ENCODE measurements at places on chromosomes 3 and 15.

DNA sequence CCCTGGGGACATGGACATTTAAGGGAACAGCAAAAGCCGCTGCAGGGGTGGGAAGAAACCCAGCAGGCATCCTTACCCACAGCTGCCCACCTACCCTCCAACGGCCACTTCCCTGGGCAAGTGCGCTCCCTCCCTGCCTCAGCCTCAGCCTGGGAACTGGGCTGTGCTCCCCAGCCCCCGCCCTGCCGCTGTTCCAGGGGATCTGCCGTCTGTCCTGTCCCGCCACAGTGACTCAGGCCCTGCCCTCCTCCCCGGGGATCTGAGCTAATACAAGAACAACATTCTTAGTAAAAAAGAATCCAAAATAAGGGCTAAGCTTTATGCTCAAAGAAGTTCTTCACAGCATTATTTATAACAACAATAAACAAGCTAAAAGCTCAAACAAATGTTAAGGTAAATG lies 7.4 kb upstream of the IQSEC1 start:
- no peak for DNase-seq
- no peak overlapping the region for H3K27ac ChIP-seq
- no peaks in the 10 kb centered on the region for H3K27me3 ChIP-seq
- H3K36me3 ChIP-seq: no peaks in the 10 kb centered on the region
- no peak overlapping the region for H3K4me3 ChIP-seq
- peaks cover 9% of the 10 kb centered on the region for H3K4me1 ChIP-seq

DNA sequence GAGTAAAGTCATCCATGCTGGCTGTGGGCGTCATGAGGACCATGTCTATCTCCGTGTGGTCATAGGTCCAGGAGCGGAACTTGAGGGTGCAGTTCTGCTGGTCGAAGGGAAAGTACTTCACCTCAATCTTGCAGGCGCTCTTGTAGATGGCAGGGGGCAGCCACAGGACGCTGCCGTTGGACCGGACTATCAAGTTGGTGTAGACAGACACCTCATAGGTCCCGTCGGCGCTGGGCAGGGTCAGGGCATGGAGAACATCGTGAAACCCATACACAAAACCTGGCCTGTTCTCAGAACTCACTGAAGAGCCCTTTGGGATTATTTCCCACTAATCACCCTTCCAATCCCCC lies 8.9 kb upstream of the CHRNA3 start:
- peaks cover 41% of the 10 kb centered on the region for H3K27me3 ChIP-seq
- no peak for DNase-seq
- no peaks in the 10 kb centered on the region for H3K4me1 ChIP-seq
- no peak overlapping the region for H3K4me3 ChIP-seq

DNA sequence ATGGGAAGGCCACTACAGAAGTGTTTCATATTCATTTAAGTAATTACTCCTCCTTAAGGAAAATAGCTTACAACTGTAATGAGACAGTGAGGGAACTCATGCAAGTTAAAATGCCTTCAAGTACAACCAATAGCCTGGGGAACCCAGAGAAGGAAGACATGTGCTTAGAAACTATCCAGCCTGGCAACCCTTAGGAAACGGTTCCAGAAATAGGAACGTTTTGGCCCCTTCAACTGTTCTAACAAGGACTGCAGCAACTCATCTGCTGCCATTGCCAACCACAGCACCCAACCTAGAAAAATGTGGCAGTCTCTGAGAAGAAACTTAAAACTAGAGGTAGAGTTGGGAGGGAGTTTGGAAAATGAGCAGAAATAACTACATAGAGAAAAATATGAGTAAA lies 147.5 kb upstream of the STRIT1 start:
- H3K27ac ChIP-seq: no peak overlapping the region
- H3K27me3 ChIP-seq: no peaks in the 10 kb centered on the region
- no peak overlapping the region for H3K4me3 ChIP-seq
- no peaks in the 10 kb centered on the region for H3K4me1 ChIP-seq
- peaks cover 1% of the 10 kb centered on the region for H3K36me3 ChIP-seq

- no peaks in the 10 kb centered on the region for H3K27me3 ChIP-seq
- peak overlapping the region; percentile 12 for H3K27ac ChIP-seq
- no peak for DNase-seq
- H3K4me3 ChIP-seq: no peak overlapping the region
- peaks cover 71% of the 10 kb centered on the region for H3K36me3 ChIP-seq
- peaks cover 4% of the 10 kb centered on the region for H3K4me1 ChIP-seq
Measured at GRCh38 chr15:68188647-68189046, 16.5 kb downstream of the CALML4 start.

GRCh38 chr3:183178833-183179549 lies 16.5 kb upstream of the LAMP3 start:
- H3K27me3 ChIP-seq: peaks cover 57% of the 10 kb centered on the region
- H3K4me1 ChIP-seq: peaks cover 7% of the 10 kb centered on the region
- H3K27ac ChIP-seq: no peak overlapping the region
- H3K36me3 ChIP-seq: peaks cover 5% of the 10 kb centered on the region
- no peak for DNase-seq

DNA sequence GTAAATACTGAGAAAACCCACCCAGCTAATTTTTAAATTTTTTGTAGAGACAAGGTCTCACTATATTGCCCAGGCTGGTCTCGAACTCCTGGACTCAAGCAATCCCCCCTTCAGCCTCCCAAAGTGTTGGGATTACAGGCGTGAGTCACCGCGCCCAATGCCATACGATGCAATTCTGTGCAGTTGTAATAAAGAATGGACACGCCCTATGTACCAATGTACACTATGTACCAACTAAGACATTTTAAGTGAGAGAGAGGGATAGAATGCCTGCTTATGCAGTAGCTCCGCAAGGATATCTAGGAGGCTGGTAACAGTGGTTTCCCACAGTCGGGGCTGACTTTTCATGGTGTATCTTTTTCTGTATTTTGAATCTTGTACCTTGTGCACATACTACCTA lies 14.6 kb downstream of the ZNF710 start:
- H3K36me3 ChIP-seq: peaks cover 2% of the 10 kb centered on the region
- DNase-seq: no peak
- H3K27me3 ChIP-seq: no peaks in the 10 kb centered on the region
- no peak overlapping the region for H3K4me3 ChIP-seq

DNA sequence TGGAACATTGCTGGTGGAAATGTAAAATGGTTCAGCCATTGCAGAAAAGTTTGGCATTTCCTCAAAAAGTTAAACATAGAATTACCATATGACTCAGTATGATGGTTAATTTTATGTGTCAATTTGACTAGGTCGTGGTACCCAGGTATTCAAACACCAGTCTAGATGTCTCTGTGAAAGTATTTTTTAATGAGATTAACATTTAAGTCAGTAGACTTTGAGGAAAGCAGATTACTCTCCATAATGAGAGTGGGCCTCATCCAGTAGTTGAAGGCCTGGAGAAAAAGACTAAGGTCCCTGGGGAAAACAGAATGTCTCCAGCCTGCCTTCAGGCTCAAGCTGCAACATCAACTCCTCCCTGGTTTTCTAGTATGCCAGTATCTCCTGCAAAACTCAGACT lies 42.3 kb upstream of the TMEM87A start:
- peaks cover 16% of the 10 kb centered on the region for H3K36me3 ChIP-seq
- no peaks in the 10 kb centered on the region for H3K4me1 ChIP-seq
- H3K27me3 ChIP-seq: no peaks in the 10 kb centered on the region
- DNase-seq: no peak

DNA sequence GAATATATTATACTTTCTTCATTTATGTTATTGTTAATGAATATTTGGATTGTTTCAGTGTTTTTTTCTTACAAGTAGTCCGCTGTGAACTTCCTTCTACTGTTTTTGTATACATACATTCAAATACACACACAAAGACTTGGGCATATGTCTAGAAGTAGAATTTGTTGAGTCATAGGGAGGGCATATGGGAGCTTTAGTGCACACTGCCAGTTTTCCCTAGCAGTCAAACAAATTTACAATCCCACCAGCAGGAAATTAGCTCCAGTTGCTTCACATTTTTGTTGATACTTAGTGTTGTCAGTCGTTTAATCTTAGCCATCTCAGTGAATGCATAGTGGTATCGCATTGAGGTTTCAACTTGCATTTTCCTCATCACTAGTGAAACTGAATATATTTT lies 492.3 kb downstream of the DIPK2A start:
- no peak overlapping the region for H3K27ac ChIP-seq
- no peak overlapping the region for H3K4me3 ChIP-seq
- H3K27me3 ChIP-seq: no peaks in the 10 kb centered on the region
- H3K4me1 ChIP-seq: no peaks in the 10 kb centered on the region
- DNase-seq: no peak

GRCh38 chr3:31180274-31180673 lies 285.8 kb upstream of the GADL1 start:
- H3K27me3 ChIP-seq: no peaks in the 10 kb centered on the region
- H3K27ac ChIP-seq: no peak overlapping the region
- no peaks in the 10 kb centered on the region for H3K4me1 ChIP-seq
- H3K36me3 ChIP-seq: no peaks in the 10 kb centered on the region
- no peak overlapping the region for H3K4me3 ChIP-seq

GRCh38 chr3:150068440-150069153 lies 97.9 kb upstream of the PFN2 start:
- H3K4me3 ChIP-seq: no peak overlapping the region
- H3K27me3 ChIP-seq: peaks cover 60% of the 10 kb centered on the region
- no peak for DNase-seq
- H3K27ac ChIP-seq: no peak overlapping the region

- no peak for DNase-seq
- H3K27me3 ChIP-seq: no peaks in the 10 kb centered on the region
- H3K27ac ChIP-seq: peak overlapping the region; percentile 50
- H3K4me3 ChIP-seq: peak overlapping the region; percentile 75
- H3K4me1 ChIP-seq: peaks cover 55% of the 10 kb centered on the region
- H3K36me3 ChIP-seq: peaks cover 4% of the 10 kb centered on the region
Measured at GRCh38 chr3:172592898-172593669, 69.9 kb upstream of the TNFSF10 start.

DNA sequence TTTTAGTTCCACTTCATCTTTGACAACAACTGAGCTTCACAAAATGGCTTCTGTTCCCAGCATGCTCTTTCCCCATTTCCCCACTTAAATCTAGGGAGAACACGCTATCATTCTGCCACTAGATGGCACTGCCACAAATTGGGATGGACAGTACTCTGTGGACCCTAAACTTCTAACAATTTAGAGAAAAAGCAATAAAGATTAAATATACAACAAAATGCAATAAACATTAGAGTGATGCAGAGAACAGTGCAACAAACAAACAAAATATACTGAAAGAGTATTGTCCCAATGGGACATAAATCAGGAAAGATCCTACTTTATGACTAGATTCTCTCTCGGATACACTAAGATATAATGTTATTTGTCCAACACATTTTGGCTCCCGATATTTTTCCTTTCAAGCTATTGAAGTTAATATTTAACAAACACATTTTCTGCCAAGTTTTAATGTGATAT lies 169.7 kb upstream of the TMCO5A start:
- no peak overlapping the region for H3K27ac ChIP-seq
- peaks cover 9% of the 10 kb centered on the region for H3K27me3 ChIP-seq
- DNase-seq: no peak
- H3K36me3 ChIP-seq: no peaks in the 10 kb centered on the region

- peaks cover 22% of the 10 kb centered on the region for H3K27me3 ChIP-seq
- no peak for DNase-seq
- no peaks in the 10 kb centered on the region for H3K4me1 ChIP-seq
- no peak overlapping the region for H3K4me3 ChIP-seq
- H3K27ac ChIP-seq: no peak overlapping the region
Measured at GRCh38 chr3:132160198-132160597, 125.4 kb upstream of the CPNE4 start.

GRCh38 chr15:74025436-74025835 lies 30.9 kb downstream of the PML start:
- no peaks in the 10 kb centered on the region for H3K27me3 ChIP-seq
- H3K27ac ChIP-seq: no peak overlapping the region
- no peak for DNase-seq
- H3K4me3 ChIP-seq: no peak overlapping the region

DNA sequence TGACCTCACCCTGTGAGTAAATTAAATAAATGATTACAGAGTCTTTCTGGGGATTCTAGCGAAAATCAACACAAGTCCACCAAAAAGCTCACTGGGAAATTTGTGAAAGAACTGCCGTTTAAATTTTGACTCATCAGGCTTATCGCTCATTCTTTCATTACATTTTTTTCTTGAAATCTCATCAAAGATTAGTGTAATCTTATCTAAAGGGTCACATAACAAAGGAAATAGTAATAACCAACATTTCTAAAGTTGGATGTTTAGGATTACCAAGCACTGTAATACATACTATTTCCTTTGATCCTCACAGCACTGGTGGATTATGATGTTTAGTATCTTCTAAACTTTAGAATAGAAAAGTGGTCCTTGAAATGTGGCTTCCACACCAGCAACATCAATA lies 111.1 kb upstream of the CBLB start:
- no peaks in the 10 kb centered on the region for H3K36me3 ChIP-seq
- peaks cover 10% of the 10 kb centered on the region for H3K4me1 ChIP-seq
- no peak overlapping the region for H3K4me3 ChIP-seq
- DNase-seq: no peak

DNA sequence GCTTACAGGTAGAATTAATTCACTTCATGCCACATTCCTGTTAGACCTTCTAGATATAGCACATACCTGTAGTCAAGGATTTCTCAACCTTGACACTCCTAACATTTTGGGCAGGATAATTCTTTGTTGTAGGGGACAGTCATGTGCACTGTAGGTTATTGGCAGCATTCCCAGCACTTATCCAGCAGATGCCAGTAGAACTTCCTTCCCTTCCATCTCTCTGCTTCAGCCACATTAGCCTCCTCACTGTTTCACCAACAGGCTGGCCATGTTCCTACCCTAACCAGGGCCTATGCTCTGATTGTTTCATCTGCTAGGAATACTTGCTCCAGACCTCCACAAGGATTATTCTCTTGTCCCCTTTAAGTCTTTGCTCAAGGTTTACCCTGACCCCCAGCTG lies 68.0 kb upstream of the STAC start:
- no peaks in the 10 kb centered on the region for H3K27me3 ChIP-seq
- H3K27ac ChIP-seq: no peak overlapping the region
- no peak for DNase-seq
- H3K4me3 ChIP-seq: no peak overlapping the region
- peaks cover 2% of the 10 kb centered on the region for H3K36me3 ChIP-seq
